ENCODE measurements at places on chromosomes 7 and 10.

DNA sequence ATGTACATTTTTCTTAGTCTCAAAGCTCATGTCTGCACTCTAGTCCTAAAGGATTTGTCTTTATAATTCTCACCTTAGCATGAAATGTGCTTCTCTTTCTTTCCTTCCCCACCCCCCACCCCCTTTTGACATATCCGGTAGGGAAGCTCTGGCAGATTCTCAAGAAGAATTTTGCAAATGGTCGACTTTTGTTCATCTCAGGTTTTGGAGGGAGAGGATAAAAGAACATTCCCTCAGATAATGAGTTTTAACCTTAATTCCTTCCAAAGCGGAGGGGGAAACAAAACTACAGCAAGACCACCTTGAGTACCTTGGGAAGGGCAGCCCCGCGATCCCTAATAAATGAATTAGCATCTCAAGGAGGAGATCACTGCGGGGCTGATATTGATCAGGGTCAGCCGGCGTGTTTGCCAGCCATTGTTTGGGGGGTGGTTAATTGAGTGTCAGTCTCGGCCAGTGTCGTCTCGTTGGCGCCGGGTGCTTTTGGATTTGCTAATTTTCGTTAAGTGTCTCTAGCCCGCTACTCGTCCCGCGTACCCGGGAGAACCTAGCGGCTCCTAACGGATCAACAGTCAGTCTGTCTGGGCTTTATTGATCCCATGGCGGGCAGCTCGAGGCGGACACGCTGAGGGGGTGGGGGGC lies 874 bp upstream of the BAMBI start:
- peak; percentile 48 for DNase-seq

- peak; percentile 14 for DNase-seq
Observed at GRCh38 chr7:45324683-45325237, 167.2 kb downstream of the RAMP3 start.

- DNase-seq: no peak
Observed at GRCh38 chr7:55512635-55513191, 59.6 kb downstream of the VOPP1 start.

DNA sequence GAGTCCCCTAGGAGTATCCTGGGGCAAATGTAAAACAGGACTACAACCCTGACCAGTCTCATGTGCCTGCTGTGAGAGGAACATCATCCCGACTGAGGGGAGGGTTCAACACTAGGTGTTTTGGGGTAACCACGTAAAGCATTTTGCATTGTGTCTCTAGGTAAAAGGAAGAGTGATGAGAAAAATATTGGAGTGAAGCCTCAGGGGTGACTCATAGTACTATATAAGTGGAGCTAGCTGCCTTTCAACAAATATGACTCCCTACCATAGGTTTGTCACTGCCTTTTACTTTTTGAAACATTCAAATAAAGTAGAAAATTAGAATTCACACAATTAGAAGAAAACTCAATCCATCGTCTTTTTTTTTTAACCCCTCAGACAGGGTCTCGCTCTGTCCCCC lies 2.6 kb upstream of the CAMK2G start:
- no peak for DNase-seq

DNA sequence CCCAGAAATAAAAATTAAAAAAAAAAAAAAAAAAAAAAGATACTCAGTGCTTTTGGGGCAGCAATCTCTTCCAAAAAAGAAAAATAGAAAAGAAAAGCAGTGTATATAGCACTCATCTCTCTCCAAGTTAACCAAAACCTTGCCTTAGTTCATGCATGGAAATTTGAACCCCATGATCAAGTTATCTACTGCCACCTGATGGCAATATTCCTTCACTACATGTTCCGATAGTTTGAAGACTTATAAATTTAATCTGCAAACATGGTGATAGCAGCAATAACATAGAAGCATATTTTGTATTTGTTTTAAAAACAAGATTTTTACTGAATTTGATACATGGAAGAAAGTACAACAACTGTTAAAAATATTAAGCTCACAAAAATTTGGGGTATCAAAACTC lies 48.6 kb upstream of the SLIT1 start:
- peak; percentile 67 for DNase-seq

DNA sequence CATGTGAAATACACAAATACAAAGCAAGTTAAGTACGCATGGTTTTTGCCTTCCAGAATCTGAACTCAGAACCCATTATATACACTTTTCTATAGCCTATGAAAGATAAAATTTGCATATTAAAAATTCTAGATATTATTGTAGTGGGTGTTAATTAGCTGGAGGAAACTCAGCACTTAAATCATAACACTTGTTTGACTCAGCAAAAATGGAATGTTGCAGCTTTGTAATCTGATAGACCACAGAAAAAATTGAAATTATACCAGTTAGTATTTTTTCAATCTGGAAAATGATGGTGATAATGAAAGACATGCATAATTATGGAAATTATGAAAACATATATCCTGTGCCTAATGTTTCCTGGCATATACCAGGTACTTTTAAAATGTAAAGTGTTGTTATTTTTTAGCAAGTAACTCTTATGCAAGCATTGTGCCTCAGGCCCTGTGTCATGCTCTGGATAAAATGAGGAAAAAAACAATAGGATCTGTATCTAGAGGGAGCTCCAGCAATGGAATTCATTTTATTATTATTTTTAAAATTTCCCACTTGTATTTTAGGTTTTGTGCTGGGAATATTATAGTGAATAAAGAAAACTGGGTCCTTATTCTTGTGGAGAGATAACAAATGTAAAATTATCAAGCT lies 490.4 kb upstream of the SEMA3A start:
- no peak for DNase-seq

- DNase-seq: no peak
Observed at GRCh38 chr7:11210374-11210773, 236.7 kb downstream of the PHF14 start.

GRCh38 chr7:38105874-38106483 lies 72.1 kb upstream of the STARD3NL start:
- DNase-seq: peak; percentile 62

DNA sequence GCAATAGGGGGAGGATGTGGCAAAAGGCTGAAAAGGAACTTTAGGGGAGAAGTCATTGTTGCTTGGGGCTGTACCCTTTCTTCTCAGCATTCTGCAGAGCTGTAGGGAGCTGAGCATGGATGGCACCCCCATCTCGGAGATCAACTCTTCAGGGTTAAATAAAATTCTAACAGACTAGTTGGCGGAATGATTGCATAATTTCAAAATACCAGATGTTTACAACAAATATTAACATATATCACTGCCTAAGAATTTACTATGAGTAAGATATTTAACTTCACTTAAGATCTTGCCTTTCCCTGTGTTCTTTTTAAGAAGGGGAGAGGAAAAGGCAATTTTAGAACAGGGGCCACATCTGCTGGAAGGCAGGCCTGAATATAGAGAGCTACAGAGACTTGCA lies 509 bp upstream of the OR2F1 start:
- no peak for DNase-seq

DNA sequence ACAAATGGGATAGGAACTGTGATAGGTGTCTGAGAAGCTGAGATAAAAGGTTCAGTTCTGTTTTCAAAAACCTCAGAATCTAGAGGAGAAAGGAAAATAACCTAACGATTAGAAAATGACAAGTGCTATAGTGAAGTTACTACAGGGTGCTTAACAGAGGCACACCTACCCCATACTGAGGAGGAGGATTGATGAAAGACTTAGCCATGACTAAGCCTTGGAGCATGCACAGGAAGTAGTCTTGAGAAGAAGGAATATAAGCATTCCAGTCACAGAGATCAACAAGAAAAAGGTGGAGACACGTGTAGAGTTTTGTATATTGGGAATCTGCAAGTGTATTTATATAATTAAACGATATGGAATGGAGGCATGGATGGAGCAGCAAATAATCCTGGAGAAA lies 1225.5 kb upstream of the CELF2 start:
- no peak for DNase-seq

DNA sequence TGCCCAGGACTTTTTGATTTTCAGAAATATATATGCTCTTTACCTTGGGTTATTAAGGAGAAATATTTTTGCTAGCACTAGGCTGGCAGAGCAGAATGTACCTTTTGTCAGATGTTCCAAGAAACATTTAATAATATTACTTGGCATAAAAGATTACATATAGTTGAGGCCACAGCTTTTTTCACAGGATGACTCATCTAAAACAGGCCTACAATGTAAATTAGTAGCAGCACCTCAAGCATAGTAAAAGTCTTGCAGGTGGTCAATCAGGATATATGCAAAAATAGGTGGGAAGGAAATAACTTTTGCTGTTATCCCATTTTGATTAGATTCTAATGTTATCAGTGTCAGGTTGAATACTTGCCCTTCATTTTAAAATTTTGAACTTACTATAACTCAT lies 14.9 kb upstream of the ITGB1 start:
- no peak for DNase-seq

DNA sequence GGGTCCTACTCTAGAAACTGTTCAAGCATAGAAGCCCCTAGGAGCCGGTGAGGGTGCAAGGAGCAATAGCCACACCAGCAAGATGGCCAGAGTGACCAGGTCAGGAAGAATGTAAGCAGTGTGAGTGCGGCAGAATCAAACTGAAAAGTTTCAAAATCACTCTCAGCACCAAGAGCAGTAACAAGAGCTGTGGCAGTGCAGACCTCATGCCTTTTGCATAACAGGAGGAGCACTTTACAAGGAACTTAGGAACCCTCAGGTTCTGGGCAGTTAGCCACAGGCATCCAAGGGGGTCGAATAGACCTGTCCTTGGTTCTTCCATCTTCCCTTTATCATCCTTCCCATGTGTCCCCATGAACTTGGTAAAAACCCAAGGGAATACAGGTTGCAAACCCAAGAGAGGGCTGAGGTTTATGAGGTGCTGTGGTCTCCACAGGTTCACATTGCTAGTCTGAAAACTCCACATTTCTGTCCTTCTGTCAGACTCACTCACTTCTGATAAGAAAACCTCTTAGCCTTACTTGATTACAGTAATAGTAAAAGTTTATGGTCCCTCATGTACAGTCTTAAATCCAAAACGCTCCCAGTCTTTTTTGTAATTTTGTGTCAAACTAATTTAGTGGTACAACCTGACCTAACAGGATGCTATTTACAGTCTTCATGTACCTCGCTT lies 78.4 kb downstream of the PON1 start:
- no peak for DNase-seq

DNA sequence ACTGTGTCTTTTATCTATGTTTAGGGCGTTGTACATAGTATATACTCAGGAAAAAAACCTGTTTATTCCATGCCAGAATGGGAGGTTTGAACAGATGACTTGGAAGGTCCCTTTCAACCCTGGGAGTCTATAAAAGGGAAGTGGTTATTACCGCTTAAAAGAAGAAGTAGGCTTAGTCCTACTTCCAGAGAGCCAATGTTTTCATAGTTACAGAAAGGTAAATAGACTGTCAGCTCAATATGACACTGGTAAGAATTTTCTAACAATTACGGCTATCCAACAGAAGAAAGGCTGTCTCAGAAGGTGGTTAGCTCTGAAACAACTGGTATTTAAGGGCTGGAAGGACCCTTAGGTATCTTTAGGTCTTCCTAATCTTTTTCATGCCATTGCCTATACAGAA lies 1.1 kb upstream of the TFAM start:
- DNase-seq: no peak

- no peak for DNase-seq
Observed at GRCh38 chr7:30874656-30875302, 36.9 kb upstream of the AQP1 start.

- no peak for DNase-seq
Observed at GRCh38 chr7:24902276-24902675, 77.7 kb downstream of the OSBPL3 start.

GRCh38 chr10:96025566-96025965 lies 17.8 kb upstream of the CCNJ start:
- peak; percentile 35 for DNase-seq

- no peak for DNase-seq
Observed at GRCh38 chr10:132870426-132870825, 71.9 kb downstream of the CFAP46 start.

GRCh38 chr7:16023503-16023902 lies 337.0 kb upstream of the MEOX2 start:
- DNase-seq: no peak

DNA sequence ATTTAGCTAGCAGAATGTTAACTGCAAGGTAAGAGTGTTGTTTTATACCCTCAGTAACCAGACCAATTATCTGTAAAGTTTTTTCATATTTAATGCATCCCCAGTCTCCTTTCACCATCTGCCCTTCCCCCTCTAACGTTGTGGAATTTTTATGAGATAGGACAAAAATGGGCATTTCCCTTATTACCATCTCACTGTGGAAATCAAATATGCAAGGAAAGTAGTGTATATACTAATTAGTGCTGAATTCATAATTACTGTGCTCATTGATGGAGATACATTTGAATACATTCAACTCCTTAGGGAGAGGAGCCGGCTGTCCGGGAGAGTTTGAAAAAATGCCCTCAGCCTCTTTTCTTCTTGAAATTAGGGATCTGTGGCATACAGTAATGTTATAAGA lies 423.4 kb upstream of the MGMT start:
- DNase-seq: no peak
